ENCODE measurements at places on chromosomes 16 and 17. TPM values are rescaled to one million over a fixed set of nuclear protein-coding genes. Genes with fewer than 3 reads are reported as not detected.

DNA sequence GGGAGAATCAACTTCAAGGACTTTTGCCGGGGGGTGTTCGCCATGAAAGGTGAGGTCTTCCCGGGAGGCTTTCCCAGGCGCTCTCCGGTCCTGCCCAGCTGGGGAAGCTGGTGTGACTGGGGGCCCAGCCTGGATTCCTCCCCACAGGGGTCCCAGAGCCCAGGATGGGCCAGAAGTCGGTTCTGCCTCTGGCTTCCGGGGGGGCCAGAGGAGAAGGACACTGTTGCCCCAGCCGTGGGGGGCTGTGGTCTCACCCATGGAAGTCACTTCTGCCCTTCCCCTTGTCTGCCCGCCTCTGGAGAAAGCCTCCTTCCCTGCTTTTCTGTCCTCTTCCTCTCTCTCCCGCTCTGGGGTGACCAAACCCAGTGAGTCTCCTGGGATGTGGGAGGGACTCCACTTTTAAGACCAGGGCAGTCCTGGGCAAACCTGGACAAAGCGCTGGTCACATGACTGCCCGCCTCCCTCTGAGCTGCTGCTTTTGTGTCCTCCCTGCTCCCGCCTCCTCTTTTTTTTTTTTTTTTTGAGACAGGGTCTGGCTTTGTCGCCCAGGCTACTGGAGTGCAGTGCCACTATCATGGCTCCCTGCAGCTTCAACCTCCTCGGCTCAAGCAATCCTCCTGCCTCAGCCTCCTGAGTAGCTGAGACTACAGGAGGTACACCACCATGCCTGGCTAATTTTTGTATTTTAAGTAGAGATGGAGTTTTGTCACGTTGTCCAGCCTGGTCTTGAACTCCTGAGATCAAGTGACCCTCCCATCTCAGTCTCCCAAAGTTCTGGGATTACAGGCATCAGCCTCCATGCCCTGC, 40.6 kb downstream of the RAB11FIP4 start:
- DNase-seq = no peak

The COG4 gene
- 28.7 TPM for total RNA-seq

DNA sequence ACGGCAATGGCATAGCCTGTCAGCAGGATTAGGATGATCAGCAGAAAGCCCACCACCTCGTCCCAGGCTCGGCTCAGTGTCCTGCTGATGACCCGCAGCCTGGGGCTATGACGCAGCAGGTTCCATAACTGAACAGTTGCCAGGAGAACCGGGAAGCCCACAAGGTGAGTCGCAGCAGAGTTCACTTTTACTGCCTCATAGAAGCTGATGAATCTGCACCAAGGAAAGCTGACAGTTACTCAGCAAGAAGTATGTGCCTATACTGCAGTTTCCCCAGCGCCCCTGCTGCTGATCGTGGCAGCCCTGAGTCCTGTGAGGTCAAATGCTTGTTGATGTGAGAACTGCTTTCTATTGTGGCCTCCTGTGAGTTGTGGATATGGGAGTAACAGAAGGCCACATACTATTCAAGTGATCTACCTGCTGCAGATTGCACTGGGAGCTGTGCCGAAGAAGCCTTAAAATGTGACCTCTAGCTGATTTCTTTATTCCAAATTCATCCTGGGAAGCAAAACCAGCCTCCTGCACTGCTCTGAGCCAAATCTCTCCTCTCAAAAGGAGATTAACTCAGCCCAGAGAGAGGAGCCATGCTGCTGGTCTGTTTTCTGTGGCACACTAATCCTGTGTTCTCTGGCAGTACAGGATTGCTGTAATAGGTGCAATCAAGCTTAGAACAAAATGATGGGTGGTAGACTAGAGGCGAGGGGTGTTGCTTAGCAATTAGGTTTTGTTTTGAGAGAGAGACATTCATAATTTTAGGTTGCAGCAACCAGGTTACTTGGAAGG, 38.8 kb downstream of the IST1 start:
- DNase-seq = no peak

DNA sequence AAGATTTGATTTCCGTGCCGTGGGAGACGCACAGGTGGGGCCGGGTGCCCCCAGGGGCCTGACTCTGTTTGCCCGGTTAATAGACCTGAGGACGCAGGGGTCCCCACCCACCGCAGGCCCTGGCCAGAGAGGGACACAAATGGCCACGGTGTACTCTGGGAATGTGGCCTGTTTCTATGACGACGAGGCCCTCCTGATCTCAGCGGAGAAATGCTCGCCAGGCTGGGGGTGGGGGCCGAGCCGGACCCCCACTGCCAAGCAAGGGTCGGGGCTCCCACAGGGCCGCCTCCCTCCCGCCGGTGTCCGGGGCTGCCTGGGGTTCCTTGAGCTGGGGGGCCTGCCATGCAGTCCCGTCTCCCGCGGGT, 24.5 kb upstream of the C1QTNF8 start:
- no peak for DNase-seq

The MARVELD3 gene
- total RNA-seq = 3.0 TPM
